T-helper 9 cell (primary cell): ENCODE measurements at places on chromosomes 12 and 14.

- no peak for DNase-seq
Observed at GRCh38 chr14:96576937-96577336, 74.8 kb downstream of the PAPOLA start.

DNA sequence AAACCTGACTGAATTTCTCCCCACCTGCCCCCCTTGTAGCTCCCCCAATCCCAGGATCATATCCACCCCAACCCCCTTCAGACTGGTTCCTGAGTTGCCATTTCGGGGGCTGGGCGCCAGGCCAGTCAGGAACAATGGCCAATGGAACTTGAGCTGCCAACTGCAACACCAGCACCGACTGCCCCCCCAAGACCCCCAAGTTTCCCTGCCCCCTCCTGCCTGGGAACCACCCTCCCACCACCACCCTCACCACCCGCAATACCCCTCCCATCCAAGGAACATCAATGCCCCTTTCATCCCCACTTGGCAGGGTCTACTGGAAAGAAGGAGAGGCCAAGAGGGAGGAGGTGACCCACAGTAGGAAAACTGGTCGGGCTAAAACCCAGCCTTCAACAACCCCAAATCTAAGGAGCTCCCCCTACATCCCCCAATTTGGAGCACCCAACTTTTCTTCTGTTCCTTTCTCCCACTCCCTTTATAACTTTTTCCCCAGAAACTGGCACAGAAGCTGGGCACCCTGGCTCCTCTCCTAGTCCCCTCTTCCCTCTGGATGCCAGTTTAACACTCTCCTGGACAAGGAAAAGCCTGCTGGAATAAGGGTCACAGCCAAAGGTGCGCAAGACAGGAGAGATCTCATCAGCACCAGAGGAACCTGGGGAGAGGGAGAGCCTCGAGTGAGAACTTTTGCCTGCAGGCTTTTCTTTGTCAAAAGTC is 1.6 kb upstream of the NDRG2 start:
- DNase-seq: no peak

- no peak for DNase-seq
Observed at GRCh38 chr12:9043766-9044165, 54.4 kb downstream of the KLRG1 start.

DNA sequence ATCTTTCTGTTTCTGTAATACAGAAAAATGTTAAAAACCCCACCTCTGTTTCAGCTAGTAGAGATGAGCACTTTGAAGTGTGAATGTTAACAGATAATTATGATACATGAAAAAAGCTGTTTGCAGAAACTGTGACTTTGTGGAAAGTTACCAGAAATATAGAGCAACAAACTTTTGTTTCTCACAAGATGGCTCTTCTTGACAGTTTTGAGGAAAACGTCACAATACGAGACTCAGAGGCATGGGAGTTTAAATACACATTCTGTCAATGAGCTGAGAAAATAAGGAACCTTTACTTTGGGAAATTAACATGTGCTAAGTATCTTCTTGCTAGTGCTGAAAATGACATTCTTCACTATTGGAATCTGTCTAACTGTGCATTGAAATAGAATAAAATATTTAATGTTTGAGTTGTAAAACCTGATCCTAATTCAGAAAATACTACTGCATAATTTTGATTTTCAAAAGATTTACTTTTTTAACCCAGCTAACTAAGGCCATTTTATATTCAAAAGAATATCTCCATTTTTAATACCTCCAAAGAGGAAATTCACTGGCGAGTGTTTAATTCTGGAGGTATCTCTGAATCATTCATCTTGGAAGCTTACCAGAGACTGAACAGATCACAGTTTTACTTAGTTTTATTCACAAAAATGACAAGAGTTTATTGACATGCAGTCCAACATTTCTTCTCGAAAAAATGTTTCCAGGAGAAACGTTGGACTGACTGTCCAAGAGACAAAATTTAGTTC is 308.9 kb upstream of the LRFN5 start:
- no peak for DNase-seq

- no peak for DNase-seq
Observed at GRCh38 chr12:59079002-59079401, 158.7 kb upstream of the LRIG3 start.
